ENCODE measurements at places on chromosomes 6 and 20. TPM values are rescaled to one million over a fixed set of nuclear protein-coding genes. Genes with fewer than 3 reads are reported as not detected.

Gene PRL
- not detected for total RNA-seq

Gene ASIP
- not detected for total RNA-seq

Gene PPP1R3G
- total RNA-seq = 0.07 TPM

Gene BFSP1
- total RNA-seq = 1.4 TPM

Gene UBD
- not detected for total RNA-seq

Gene TBX18
- total RNA-seq = not detected

Gene FRK
- total RNA-seq = 2.5 TPM

Data from foreskin keratinocyte (primary cell).